Activated CD4-positive, alpha-beta T cell treated with anti-CD3 and anti-CD28 coated beads for 1 hour (primary cell): ENCODE measurements at places on chromosomes 3 and 15.

GRCh38 chr3:120224237-120224636 is 60.8 kb downstream of the GPR156 start:
- DNase-seq, result no peak

- DNase-seq, result no peak
Observed at GRCh38 chr3:149462051-149462450, 12.4 kb upstream of the TM4SF4 start.

DNA sequence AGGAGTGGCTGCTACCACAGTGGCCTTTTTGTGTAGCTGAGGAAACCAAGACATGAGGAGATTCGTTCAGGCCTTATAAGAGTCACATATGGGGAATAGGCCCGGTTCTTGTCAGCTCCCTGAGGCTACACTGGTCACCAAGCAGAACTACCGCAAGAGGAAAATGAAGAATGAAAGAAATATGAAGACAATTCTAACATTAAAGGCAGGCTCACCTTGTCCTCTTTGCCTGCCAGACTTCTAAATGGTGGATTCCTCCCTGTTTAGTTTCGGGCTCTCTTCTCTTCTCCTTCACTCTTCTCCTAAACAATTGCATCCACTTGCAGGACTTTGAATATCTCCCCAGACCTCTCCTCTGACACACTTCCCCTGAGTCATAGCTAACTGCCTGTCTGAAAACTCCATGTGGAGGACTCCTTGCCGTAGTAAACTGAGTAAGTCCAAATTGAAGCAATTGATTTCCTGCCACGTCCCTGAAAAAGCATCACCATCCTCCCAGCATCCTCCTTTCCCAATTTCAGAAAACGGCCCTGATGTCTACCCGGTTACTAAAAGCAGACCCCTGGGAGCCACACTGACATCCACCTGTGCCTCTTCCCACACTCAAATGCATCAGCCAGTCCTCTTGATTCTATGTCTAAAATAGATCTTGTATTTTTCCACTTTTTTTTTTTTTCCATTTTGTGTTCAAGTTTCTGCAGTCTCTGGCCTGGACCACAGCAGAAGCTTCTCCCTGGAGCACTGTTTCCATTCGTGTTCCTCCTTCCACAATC is 30.3 kb upstream of the VEPH1 start:
- no peak for DNase-seq

GRCh38 chr15:49370782-49371181 is 52.3 kb upstream of the FGF7 start:
- DNase-seq, result no peak

- DNase-seq, result no peak
Observed at GRCh38 chr3:17367171-17367570, 375.3 kb downstream of the TBC1D5 start.

DNA sequence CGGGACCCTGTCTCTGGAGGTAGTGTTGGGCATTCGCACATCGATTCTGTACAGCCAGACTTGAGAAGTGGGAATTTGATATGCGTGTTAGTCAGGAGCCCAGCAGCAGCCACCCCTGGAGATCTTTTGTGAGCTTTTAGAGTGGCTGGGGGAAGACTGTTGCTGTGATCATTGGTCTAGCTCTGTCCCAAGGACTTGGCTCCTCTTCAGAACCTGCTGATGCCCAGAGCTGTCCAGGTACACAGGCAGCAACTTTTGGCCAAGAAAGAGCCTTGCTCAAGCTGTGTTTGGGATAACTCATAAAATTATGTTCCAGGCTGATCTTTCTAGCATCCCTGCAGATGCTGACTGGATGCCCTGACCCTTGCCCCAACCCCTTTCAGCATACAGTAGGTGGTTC is 29.3 kb downstream of the LIMD1 start:
- DNase-seq, result no peak

GRCh38 chr3:119776304-119776703 is 5.6 kb upstream of the NR1I2 start:
- no peak for DNase-seq

DNA sequence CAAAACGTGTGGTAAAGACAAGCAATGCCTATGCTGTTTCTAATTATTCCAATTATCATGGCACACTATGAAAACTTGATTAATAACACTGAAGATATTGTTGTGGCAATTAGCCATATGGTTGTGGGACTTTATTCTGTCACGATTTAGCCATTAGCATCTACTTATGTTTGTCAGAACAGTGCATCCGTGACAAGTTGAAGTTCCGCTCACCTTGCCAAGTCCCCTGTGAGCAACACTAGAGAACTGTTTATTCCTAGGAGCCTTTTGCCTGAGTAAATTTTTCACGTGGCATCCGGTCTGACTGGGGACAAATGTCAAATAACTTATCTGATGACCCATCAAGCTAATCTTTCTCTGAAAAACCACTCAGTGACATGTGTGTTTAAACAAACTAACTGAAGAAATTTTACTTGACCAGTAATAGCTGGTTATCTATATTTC is 403.3 kb downstream of the TBC1D5 start:
- DNase-seq, result no peak

GRCh38 chr3:16550676-16551341 is 37.3 kb upstream of the RFTN1 start:
- DNase-seq, result peak; percentile 48

- no peak for DNase-seq
Observed at GRCh38 chr15:95302809-95303208, 1027.7 kb upstream of the NR2F2 start.

DNA sequence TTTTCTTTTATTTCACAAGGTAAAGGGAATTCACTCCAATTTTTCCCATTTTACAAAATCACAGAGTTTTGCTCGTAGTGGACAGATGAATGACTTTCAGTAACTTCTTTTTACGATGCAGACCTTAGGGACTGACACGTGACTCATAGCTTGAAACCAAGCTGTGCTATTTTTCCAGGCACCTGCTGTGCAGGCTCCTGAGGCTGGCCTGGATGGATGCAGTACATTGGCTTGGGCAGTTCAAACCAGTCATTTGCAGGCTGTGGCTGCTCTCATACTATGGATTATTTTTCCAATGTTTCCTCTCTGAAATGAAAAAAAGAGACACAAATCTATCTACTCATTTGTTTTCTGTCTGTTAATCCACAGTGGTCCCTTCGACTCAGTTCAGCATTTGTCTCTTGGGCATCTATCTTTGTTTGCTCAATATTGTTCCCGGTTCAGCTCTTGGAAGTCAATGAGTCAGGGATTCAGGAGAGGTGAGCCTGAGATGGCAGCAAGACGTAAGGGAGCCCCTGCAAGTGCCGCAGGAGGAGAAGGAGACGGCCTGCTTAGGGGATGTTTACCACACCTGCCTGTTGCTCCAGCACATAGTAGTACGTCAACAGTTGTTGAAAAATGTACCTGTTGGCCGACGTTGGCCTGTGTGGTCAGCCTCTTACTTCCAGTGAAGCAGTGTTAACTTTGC is 92.8 kb downstream of the SV2B start:
- DNase-seq, result no peak

DNA sequence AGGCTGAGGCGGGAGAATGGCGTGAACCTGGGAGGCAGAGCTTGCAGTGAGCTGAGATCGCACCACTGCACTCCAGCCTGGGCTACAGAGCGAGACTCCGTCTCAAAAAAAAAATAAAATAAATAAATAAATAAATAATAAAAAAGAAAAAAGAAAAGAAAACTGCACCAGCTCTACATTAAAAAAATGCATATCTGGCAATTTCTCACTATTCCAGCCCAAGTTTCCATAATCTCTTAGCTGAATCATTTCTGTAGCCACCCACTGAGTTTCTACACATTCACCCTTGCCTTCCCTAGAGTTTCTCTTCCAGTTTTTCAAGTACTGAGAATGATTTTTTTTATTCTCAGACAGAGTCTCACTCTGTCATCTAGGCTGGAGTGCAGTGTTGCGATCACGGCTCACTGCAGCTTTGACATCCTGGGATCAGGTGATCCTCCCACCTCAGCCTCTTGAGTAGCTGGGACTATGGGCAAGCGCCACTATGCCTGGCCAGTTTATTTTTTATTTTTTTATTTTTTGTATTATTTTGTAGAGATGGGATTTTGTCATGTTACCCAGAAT is 24.5 kb upstream of the SLC7A14 start:
- no peak for DNase-seq

DNA sequence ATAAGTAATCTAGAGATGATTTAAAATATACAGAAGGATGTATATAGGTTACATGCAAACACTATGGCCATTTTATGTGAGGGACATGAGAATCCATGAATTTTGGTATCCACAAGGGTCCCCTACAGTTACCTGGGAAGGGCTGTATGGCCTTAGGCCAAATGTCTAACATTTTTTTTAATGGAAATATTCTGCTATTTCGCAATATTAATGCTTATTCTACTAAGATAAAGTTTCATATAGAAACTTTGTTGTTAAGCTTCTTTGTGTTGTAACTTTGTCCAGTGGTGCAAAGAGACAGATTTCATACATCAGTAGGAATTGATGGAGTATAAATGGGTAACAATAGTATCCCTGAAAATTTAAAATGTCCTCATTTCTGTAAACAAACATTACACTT is 233.4 kb upstream of the THBS1 start:
- no peak for DNase-seq
